ENCODE measurements at places on chromosomes 13 and 19. TPM values are rescaled to one million over a fixed set of nuclear protein-coding genes. Genes with fewer than 3 reads are reported as not detected.

GRCh38 chr13:103130681-103131210, 64.5 kb upstream of the SLC10A2 start:
- no peak for DNase-seq

DNA sequence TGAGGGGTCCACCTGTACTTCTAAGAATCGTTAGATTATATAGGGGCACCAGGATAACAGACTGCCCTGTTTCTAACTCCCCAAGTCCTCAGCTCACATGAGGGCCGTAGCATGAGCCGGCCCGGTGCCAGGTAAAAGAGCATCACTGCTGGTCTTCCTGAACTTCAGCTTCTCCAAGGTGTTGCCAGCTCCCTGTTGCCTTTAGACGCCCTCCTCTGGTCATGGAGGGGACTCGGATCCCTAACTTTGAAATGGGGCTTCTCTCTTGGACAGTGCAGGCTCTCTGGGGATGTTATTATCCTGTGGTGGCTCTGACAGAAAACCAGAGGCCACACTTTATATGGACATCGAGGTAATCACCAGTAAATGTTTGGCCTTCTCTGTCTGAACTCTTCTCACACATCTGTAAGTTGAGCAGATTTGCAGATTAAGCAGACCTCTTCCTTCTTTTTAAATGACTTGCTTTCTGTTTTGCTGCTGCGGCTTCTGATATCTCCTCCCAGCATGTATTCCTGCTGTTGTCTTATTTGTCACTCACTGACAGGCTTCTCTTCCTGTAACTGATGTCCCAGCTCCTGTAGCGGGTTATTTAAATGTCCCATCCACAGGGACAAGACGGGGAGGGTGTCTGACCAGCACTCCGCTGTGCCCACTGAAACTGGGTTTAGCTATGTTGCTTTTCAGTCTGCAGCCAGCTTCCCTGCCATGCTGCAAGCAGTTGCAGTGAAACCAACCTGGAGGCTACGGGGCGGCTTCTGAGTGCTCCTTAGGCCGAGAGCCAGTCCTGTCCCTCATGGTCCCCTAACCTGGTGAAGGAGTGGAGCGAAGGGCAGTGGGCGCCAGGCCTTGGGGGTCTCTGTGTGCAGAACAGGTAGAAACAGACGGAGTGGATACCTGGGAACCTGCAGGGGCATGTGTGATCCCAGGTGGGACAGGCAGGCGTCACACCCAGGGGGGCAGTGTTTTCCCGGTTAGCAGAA, 39.2 kb downstream of the TSSK6 start:
- DNase-seq = no peak

DNA sequence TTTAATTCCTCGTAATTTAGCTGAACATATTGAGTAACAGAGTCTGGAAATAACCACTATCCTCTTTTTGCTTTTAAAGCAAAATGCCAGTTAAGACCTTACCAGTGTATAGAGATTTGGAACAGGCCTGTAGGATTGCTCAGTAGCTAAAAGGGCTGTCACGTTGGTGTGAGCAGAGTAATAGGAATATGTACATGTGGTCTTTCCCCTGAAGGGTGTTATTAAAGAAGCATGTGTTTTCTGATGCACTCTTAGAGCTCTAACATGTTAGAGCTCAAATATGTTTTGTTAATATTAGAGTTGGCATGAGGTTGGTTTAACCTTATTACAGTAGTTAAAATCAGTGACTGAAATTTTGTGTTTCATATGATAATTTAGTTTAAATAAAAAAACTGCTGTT, 172.9 kb downstream of the PDS5B start:
- DNase-seq = no peak

DNA sequence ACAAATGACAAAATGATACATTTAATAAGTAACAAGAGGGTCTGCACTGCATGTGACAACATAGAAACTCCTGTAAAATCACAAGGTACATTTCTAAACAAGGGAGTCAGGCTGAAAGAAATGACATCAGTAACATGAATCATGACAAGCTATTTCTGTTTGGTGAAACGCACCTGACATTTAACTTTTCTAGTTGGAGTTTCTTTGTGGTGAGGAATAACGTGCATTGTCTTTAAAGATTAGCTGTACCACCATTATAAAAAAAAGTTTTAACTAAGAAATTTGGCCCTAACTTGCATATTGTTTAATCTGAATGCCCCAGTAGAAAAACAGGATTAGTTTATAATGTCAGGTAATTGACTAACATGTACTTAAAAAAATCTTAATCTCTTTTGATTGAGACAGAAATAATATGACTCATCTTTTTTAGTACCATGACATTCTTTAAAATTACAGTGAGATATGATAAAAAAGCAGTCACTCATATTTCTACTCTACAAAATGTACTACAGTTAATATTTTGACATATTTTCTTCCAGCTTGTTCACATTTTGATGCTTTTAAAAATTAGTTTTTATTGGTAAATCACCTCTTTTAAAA, 418.2 kb downstream of the KLF12 start:
- no peak for DNase-seq

- no peak for DNase-seq
These were observed 4.5 kb upstream of the NDUFB7 start for GRCh38 chr19:14576363-14576762.

GRCh38 chr13:107427536-107427935, 787.8 kb downstream of the LIG4 start:
- no peak for DNase-seq

DNA sequence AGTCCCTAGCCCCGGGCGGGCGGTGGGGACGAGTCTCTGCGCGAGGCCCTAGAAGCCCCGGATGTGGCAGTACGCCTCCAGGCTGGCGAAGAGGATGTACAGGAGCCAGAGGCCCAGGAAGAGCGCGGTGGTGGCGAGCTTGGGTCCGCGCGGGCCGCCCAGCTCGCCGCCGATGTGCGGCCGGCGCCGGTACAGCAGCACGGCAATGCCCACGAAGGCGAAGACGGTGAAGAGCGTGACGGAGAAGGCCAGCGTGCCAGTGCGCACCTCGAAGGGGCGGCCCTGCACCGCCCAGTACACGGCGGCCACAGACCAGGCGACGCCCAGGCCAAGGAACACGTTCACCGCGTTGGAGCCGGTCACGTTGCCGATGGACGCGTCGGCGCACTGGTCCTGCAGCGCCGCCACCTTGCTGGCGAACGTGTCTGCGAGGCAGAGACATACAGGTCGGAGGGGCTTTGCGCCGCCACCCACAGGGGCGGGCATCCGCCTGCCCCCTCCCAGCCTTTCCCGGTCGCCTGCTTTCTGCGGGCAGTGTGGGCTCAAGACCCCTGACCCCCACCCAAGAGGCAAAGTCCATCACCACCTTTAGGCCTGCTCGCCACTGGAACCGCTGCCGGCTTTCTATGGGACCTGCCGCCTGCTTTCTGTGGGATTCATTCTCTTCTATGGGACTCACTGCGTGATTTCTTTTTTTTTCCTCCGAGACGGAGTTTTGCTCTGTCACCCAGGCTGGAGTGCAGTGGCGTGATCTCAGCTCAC, 10.9 kb upstream of the MEIS3 start:
- no peak for DNase-seq

GRCh38 chr13:49357694-49358093, 86.2 kb downstream of the CAB39L start:
- no peak for DNase-seq

- DNase-seq = no peak
These were observed 272.5 kb downstream of the DCLK1 start for GRCh38 chr13:35858665-35859064.

GRCh38 chr13:22801402-22802003, 379.3 kb upstream of the SGCG start:
- no peak for DNase-seq

DNA sequence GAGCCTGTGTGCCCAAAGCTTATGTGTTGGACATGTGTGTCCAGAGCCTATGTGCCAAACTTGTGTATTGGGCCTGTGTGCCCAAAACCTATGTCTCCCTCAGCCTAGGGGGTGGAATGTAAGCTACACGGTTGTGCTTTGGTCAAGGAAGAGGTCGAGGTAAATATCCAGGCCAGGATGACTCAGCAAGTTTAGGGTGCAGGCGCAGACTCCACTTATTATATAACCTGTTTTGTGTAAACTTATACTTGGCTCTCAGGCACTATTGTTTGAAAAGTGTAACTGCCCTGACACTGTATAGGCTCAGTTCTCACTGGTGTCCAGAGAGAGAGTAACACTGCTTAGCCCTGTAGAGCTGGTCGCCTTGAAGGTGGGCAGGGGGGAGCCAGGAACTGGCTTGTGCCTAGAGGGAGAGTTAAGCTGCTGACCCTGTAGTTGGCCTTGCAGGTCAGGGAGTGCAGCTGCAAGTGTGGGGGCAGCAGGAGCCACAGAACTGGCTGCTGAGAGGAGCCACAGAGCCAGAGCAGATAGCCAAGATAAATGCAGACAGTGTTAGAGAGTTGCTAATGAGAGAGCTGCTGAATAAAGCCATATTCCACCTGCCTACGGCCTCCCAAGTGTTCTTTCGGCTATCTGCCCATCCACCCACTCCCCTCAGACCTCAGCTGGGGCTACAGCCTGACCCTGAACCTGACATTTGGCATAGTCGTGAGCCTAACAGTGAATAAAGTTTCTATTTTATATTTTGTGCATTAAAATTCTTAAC, 517.2 kb upstream of the SLITRK1 start:
- DNase-seq = no peak

- no peak for DNase-seq
These were observed 60.1 kb downstream of the RNASEH2B start for GRCh38 chr13:50969691-50970090.

GRCh38 chr19:46000491-46001246, 5.4 kb downstream of the CCDC61 start:
- no peak for DNase-seq

- no peak for DNase-seq
These were observed 171.5 kb upstream of the IRS2 start for GRCh38 chr13:109957875-109958274.

GRCh38 chr19:55228403-55229031, at the start of gene TMEM86B:
TSS of gene TMEM86B (minus strand) at chr19:55228763. CDS start at chr19:55228741, 22 bp downstream.
- no peak for DNase-seq

- no peak for DNase-seq
These were observed 46.2 kb upstream of the SGCG start for GRCh38 chr13:23134542-23134941.

DNA sequence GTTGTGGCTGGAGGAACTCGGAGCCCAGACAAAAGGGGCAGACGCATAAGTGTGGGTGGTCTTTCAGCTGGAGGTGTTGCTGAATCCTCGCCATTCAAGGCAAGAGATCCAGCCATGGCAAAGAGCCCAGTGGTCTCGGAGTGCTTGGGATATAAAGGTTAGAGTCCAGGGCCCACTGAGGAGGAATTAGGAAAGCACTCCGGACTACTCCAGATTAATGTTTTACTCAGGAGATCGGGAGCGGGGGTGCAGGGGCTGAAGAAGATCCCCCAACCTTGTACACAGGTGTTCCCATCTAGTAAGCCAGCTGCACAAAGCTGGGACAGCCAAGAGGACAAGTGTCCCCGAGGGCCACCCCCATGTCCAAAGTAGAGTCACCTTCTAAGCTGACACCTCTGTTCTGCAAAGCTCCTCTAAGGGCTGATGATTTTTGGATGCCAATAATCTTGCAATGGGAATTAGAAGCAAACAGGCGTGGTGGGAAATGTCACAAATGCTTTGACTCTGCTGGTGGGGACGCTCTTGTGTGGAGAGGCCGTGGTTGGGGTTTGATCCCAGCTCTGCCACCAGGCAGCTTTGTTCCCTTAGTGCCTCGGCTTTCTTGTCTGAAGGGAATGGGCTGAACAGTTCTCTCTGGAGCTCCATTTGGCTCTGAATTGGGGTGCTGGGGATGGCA, 194.3 kb upstream of the SOX1 start:
- no peak for DNase-seq

GRCh38 chr13:40275636-40276035, 390.8 kb downstream of the FOXO1 start:
- DNase-seq = no peak

DNA sequence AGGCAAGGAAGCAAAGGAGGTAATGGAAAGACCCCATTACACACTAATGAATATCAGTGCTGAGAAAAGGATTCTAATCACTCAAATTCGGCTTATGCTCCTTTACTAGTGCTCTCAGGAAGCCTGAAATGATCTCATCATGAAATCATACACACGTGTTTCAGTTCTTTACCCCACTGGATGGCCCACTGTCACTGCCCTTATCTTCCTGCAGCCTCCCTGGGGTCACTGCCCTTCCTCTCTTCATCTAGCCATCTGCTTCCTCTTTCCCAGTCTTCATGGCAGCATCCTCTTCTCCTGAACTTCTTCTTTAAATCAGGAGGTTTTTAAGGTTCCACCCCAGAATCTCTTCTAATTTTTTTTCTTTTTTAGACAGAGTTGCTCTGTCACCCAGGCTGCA, 27.9 kb upstream of the EEF1AKMT1 start:
- DNase-seq = no peak

DNA sequence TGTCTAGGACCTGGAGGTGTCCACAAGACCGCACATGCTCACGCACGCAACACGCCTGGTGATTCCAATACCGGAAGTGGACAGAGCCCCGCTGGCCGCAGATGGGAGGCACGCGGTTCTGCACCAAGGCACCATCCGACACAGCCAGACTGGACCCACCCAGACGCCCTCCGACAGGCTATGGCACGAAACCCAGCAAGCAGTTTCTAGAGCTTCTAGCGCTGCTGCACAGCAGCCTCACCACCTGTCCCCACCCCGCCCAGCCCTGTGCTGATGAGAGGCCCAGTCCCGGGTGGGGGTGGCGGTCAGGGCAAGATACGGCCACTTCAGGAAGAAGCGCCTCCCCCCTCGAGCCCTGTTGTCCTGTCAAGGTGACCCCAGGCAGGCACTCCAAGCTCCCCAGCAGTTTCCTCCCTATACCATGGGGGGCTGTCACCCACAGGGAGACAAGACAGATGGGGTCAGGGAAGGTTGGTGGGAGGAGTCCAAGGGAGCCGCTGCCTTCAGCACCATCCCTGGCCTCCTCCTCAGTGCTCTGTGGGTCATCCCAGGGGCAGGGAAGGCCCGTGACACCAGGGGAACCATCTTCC, 11.3 kb downstream of the LSM4 start:
- DNase-seq = no peak

DNA sequence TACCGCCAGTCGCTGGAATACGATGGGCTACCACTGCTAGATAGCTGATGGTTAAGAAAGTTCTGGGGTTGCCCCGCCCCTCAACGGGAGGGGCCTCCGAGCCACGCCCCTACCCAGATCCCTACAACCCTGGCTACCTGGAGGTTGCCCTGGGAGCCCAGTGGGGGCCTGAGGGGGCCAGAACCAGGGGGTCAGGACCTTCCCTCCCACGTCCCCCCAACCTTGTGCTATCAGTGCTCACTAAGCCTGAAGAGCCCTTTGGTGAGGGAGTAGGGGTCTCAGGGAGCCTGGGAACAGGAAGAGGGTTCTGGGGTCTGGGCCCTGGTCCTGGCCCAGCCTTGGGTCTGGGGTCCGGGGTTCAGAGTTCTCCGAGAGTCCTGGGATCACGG, 8.9 kb downstream of the OCEL1 start:
- DNase-seq = no peak

CELF5 gene
- total RNA-seq = not detected

PSG3 gene
- total RNA-seq = not detected

POGLUT2 gene
- total RNA-seq = 4.5 TPM

PNMA8B gene
- 3.1 TPM for total RNA-seq

TMEM59L gene
- 12.6 TPM for total RNA-seq

CIC gene
- total RNA-seq = 27.0 TPM

CTXN1 gene
- 7.2 TPM for total RNA-seq

PBX4 gene
- total RNA-seq = 11.8 TPM

SH2D3A gene
- total RNA-seq = 0.44 TPM

CXCL17 gene
- total RNA-seq = not detected

ACER1 gene
- not detected for total RNA-seq

PSG2 gene
- total RNA-seq = not detected

COL5A3 gene
- 102 TPM for total RNA-seq

HIF3A gene
- total RNA-seq = 235 TPM
